ENCODE measurements at places on chromosomes 4 and X.
A peak's percentile ranks its signal among the peaks of the same experiment; 100 is the strongest.

- DNase-seq: no peak
Observed at GRCh38 chr4:10715696-10716095, 31.1 kb upstream of the CLNK start.

- no peak for DNase-seq
Observed at GRCh38 chrX:150982235-150982787, 824 bp upstream of the HMGB3 start.

DNA sequence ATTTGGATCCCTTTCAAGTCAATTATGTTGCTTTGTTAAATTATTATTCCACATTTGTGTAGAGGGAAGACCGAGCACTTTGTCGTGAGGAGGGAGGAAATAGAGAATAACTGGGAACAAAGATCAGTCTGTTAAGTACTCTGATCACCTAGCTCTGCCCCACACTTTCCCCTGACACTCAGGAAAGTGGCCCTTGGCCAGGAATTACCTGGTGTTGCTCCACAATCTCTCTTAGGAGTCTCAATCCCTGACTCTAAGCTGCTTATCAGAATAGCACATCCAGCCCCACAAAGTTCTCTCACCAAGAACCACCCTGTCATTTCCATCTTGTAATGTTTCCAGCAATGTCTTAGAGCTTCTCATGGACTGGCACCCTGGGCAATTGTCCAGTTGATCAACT lies 83.8 kb upstream of the BMPR1B start:
- DNase-seq: no peak

DNA sequence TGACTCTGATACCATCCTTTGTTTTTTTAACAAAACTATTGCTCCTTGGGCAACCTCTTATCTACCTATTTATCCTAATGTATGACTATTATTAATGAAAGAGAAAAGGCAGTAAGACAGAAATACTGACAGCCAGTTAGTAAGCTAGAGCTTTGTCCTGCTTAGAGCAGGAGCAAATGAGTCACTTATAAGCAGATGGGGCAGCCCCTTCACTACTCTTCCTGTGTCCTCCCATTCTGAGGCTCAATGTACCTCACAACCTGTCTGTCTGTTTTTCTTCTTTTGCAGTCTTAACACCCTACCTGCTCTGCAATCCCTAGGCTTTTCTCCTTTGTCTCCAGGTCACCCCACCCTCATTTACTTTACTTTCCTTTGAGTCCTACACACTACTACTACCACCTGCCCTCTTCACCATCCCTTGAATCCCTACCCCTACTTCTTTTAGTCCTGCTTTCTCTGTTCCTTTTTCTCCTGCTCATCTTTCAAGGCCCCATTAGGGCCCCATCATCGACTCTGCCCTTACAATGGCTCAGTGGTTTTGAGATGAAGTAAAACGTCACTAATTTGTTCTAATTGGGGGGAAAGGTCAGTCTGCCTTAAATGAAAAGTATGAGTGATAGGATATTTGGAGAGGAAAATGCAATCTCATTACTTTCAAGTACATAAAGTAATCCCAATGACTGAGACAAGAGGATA lies 294.3 kb downstream of the GUCY2F start:
- DNase-seq: no peak

GRCh38 chr4:64539234-64539849 lies 130.1 kb upstream of the TECRL start:
- DNase-seq: peak; percentile 88

DNA sequence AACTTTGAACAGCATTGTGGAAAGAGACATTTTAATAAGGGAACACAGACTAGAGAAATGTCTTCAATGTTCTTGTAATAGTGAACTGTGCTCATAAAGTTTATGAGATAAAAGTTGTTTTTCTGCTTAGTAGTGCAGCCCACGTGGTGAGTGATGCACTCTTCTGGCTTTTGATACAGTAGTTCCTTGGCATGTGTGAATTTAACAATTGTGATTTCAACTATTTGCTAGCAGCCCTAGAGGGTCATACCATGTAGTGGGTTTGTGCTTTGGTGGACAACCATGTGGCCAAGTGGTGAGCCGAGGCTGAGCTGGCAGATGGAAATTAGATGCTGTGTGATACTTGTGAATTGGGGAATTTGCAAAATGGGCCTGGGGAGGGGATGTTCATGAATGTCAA lies 116.2 kb upstream of the SLC4A4 start:
- no peak for DNase-seq

DNA sequence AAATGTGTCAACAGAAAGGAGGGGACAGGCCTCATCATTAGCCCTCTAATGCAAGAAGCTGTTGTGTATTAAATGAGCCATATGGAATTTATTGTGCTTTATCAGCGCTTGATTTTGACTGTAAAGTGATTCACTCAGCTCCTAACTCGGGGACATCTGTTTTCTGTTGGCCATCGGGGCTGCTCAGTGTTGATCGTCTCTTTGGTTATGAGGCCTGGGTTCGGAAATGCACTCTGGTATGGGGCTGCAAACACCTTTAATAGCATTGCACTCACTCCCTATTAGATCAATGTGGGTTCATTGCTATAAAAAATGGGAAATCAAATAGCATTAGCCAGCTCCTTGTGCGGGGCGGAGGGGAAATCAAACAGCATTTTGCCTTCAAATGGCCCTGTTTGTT lies 6.4 kb downstream of the ARX start:
- DNase-seq: no peak

DNA sequence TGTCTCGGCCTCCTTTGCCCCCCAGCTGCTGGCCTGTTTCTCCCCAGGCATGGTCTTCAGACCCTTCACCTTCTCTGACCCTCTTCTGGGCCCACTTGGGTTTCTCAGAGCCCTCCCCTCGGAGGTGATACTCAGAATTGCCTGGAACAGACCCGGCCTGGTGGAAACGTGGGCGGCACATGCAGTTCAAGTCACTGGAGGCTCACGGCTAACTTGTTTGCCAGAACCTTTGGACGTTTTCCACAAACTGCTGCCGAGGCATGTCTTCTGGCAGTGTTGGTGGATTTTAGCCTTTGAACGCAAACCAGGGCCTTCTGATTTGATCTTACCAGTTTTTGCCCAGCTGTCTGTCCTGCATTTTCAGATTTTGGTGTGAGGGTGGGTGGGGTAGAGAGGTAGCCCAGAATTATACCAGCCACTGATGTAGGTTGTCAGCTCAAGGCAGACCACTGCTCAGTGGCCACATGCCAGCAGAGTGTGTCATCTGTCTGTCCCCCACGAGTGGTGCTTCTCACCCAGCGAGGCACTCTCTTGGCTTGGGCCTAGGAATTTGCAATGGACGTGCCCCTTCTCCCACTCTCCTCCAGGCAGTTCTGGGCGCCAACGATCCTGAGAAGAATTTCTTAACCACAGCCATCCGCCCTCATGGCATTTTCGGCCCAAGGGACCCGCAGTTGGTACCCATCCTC lies 32.5 kb upstream of the ZNF185 start:
- no peak for DNase-seq

DNA sequence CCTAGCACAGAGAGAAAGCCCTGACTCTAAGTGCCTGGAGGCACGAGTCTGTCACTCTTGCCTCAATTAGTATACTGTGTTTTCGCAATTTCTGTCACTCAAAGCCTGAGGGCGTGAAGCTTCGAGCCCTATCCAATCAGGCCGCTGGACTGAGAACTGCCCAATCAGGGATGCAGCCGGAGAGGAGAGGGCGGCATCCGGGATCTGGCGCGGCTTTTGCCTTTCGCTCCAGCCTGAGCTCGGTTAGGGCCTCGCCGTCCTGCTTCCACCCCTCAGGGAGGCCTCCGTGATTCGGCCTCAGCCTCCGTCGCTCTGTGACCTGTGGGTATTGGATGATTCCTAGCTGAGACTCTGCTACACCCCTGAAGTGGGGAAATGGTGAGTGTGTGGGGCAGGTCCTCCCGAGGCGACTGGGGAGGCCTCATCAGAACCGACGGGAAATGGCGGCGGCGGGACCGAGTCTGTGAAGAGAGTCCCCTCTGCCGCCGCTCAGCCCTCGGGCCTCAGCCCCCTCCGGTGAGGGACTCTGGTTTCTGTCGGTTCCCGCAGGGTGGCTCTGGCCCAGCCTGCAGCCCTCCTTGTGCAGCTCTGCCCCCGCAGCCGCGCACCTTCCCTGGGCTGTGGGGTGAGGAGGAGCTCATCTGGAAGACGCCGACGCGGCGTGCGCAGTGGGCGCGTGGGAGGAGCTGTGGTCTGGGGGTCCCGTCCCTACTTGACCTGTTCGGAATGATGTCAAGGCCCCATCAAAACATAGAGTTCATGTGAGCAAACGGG lies 48.5 kb downstream of the ZNF141 start:
- no peak for DNase-seq

DNA sequence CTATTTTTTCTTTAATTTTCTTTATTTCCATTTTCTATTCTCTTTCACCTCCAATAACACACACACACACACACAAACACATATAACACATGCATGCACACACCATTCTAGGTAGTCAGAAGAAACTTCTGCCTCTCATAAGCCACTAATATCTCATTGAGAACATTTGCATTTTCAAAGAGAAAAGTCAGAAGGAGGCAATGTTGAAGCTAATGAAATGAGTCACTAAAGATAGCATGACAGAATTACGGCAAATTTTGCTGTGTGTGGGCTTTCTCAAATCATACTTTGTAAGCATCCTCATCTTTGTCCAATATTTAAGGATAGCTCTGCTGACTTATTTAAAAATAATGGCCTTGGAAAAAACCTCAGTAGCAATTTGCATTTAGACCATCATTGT lies 291.3 kb downstream of the GUCY2F start:
- no peak for DNase-seq

GRCh38 chr4:24372881-24373280 lies 211.5 kb downstream of the DHX15 start:
- DNase-seq: no peak

GRCh38 chrX:139967300-139967699 lies 2.0 kb upstream of the CXorf66 start:
- no peak for DNase-seq

DNA sequence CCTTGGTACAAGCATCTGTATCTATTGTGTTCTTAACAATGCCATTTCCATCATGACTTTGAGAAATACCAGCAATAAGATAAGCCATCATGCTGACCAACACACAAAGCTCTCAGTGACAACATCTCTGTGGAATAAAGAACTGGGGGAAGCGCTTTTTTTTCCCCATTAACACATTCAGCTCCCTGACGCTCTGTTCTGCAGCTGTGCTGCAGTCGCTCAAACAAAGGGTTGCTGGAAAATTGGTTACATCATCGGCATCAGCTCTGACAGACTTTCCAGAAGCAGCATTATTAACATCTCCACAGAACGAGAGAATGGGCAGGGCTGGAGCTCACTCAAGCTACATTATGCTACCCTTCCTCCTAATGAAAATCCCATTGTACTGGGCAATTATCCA lies 39.9 kb downstream of the DCX start:
- peak; percentile 37 for DNase-seq

DNA sequence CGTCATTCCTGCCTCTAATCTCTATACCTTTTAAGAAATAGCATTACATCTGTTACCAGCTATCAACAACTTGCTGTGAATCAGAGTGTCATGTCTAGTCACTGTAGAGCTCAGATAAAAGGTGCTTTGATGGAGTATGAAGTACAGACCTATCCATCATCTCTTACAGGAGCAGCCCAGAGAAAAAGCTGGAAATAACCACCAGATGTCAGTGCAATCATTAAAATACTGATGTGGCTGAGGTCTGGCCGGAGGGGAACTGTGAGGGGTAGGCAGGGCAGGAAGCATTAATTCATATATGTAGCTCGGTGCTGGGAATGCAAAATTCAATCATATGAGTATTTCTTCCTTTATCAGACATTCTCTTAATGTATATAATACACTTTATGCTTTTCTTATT lies 100.6 kb downstream of the AKAP4 start:
- peak; percentile 18 for DNase-seq

DNA sequence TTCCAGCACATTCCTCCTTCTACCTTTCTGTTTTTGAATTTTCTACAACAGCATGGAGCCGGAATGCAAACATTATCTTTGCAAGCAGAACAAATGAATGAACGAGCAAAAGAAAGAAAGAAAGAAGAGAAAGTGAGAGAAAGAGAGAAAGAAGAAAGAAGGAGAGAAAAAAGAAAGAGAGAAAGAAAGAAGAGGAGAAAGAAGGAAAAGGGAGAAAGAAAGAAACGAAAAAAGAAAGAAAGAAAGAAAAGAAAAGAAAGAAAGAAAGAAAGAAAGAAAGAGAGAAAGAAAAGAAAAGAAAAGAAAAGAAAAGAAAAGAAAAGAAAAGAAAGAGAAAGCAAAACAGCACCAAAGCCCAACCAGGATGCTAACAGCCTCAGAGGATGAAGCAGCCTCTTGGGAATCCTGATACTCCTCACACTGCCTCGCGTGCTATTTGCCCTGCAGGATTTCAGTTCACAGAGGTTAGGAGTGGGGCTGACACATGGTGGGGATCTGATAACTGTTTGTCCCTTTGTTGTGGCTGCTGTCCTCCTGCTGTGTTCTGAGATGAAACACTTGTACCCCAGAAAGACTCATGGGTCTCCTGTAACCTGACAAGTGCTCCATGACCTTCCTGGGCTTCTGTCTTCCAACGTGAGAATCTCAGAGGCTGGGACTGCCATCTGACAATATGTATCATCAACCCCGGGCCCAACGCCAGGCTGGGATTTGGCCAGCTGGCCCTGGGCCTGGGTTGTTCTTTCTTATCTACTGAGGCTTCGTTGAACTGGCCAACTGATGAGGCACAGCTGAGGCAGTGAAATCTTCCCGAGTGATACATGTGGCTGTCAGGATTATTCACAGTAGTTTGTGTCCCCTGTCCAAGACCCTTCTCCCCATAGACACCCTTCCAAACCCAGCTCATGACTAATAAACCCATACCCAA lies 61.0 kb downstream of the SEPSECS start:
- DNase-seq: peak; percentile 86

DNA sequence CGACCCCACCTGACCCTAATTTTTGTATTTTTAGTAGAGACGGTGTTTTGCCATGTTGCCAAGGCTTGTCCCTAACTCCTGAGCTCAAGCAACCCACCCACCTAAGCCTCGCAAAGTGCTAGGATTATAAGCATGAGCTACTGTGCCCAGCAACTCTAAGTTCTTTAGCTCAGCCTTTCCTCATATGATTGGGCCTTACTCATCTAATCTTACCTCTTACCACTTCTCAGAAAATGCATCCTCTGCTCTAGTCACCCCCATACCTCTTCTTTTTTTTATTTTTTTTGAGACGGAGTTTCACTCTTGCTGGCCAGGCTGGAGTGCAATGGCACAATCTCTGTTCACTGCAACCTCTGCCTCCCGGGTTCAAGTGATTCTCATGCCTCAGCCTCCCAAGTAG lies 35.6 kb upstream of the UGDH start:
- no peak for DNase-seq

DNA sequence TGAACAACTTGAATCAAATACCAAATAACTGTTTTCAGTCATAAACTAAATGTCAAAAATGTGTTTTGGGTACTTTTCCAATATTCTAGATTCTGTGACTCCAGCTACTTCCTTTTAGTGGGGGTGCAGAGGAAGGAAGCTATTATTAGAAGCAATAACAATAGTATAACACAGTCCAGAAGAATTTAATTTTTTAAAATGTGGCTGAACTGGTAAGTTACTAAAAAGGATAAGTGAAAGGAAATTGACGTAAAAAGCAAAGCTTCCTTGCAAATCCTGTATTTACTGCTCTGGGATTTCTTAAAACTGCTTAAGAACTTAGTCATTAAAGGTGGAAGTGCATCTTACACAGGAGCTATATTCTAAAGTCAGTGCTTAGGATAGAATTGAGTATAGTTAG lies 53.2 kb downstream of the MOSPD2 start:
- DNase-seq: no peak

GRCh38 chr4:121421594-121421993 lies 40.8 kb upstream of the QRFPR start:
- DNase-seq: peak; percentile 63
